Stimulated activated CD8-positive, alpha-beta memory T cell treated with anti-CD3 and anti-CD28 coated beads, Interleukin-15, amount 100 ng/mL, for 48 hours (primary cell): ENCODE measurements at places on chromosomes 6 and 20.

DNA sequence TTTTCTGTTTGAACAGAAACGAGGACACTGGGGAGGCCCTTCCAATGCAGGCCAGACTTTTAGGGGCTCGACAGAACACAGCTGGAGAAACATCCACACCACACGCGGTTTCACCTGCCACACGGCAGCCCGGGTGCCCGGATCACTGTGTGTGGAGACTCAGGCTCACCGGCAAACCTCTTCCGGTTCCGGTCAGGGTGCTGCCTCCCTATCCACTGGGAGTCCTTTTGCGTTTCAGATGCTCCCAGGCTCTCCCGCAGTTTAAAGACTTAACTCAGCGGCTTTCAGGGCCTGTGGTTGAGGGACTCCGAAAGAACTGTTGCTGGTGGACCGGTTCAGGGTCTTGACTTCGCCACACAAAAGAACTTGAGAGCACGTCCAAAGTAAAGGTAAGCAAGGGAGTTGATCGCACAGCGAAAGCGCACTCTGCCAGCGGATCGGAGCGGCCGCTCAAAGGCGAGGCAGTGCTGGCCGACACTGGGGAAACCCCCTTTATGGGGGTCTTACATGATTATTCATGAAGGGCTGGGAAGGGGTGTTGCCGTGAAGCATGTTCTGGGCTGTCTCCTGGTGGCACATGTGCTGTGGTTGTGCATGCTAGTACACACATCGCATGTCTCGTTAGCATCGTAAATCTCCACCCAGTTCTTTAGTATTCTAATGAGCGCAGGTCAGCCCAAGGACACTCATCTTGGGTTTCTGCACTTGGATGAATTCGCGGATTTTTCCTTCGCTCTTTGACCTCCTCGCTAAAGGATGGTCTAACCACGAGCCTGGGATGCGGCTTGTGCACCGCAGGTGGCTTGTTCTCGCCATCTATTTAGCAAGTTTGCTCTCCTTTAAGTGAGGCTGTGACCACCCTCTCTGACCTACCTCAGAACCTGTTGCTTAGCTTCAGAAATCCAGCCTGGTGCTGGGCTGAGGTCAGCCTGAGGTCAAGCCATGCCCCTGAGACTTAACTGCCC, 180.3 kb downstream of the CDH26 start:
- DNase-seq = peak; percentile 25

- DNase-seq = no peak
Observed at GRCh38 chr6:23790756-23791155, 335.3 kb upstream of the NRSN1 start.

GRCh38 chr20:14049111-14049510, 53.8 kb downstream of the MACROD2 start:
- no peak for DNase-seq

- no peak for DNase-seq
Observed at GRCh38 chr6:91149956-91150705, 563.3 kb upstream of the MAP3K7 start.

- DNase-seq = peak; percentile 13
Observed at GRCh38 chr6:118768904-118769325, 117.5 kb upstream of the CEP85L start.

- DNase-seq = no peak
Observed at GRCh38 chr6:5937169-5937909, 69.4 kb downstream of the NRN1 start.

- DNase-seq = no peak
Observed at GRCh38 chr6:11931296-11932035, 80.6 kb upstream of the HIVEP1 start.

- no peak for DNase-seq
Observed at GRCh38 chr6:18276610-18277236, 12.4 kb upstream of the DEK start.

- no peak for DNase-seq
Observed at GRCh38 chr6:32214126-32214525, 9.7 kb downstream of the NOTCH4 start.

DNA sequence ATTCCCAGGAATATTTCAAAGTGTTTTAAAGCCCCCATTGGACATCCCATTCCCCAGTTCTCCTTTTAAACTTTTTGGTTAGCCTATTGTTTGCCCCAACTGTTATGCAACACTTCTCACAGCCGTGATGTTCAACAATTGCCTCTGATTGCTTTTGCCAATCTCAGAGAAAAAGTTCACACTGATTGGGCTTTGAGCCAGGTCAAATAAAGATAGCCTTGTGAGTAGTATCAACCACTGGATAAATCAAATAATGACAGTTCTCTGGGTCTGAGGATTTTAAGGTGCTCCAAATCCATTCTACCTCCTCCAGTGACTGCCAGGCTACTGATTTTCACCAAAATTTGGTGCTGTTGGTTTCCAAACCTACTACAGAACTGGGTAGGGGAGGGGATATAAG, 19.1 kb upstream of the NOP56 start:
- DNase-seq = no peak

GRCh38 chr6:2870046-2870636, 28.5 kb upstream of the SERPINB1 start:
- DNase-seq = no peak

GRCh38 chr6:117200067-117200466, 65.3 kb upstream of the VGLL2 start:
- no peak for DNase-seq

DNA sequence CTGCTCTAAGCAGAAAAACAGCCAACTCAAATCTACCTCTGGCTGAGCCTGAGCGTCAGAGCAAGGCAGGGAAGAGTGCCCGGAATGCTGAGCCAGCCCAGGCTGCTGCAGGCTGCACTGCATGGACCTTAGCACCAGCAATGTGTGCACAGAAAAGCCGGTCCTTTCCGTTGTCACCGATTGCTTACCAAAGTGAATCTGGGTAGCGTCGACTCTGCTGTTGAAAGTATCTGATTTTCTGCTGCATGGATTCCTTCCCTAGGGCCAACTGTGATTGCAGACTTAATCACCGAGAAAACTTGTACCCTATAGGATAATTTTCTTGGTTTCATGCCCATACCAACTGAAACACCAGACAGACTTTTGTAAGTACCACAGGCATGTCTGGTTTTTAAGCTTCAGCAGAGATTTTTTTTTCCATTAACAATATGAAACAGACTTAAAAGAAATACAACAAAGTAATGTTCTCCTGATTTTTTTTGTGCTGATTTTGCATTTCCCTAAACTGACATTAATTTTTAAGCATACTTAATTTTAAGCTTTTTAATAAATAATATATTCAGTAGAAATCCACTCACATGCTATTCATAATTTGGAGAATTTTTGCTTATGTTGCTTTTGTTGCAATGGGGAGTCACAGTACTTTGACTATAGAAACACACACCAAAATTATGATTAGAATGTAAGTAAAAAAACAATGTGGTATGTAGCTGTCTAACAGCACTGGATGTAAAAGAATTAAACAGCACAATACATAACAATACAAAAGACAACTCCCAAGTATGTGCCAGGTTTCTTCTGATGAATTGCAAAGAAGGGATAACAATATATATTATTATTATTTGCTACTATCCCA, 218.0 kb downstream of the THBS2 start:
- no peak for DNase-seq

DNA sequence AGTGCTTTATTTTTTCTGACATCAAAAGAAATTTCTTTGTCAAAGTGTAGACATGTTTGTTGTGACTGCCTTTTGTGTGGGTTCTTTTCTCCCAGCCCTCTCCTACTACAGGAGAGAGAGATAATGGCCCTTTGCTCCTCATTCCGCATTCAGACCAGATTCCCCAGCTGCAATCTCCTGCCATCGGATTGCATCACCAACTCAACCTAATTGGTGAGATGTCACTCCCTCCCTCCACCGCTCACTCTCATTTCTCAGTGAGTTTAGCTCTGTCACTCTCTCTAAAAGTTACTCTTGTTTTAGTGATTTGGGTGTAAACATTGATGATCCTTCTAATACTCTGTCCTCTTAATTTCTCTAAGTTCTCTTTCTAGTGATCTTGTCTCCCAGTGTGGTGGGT, 22.7 kb downstream of the UTRN start:
- no peak for DNase-seq

- no peak for DNase-seq
Observed at GRCh38 chr6:161870236-161870901, 596.5 kb upstream of the AGPAT4 start.

- DNase-seq = no peak
Observed at GRCh38 chr20:542777-543368, 717 bp downstream of the CSNK2A1 start.

GRCh38 chr20:8232332-8232731, 100.3 kb downstream of the PLCB1 start:
- no peak for DNase-seq

- DNase-seq = no peak
Observed at GRCh38 chr6:3569816-3570215, 113.0 kb upstream of the SLC22A23 start.

GRCh38 chr20:47531458-47531857, 29.8 kb downstream of the NCOA3 start:
- no peak for DNase-seq

DNA sequence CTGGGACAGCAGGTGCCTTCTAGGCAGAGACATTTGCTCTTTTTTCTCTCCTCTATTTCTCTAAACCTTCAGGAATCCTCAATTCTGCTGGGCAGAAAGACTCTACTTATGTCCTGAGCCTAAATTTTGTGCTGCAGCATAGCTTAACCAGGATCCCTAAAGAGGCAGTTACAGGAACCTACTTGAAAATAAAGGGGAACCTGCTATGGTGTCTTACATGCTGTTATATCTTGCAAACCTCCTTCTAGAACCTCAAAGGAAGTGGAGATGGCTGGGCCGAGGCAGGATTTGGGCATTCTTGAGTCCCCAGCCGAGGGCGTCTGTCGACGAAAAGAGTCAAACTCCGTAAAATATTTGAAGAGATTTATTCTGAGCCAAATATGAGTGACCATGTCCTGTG, 17.1 kb upstream of the GMNN start:
- DNase-seq = no peak

DNA sequence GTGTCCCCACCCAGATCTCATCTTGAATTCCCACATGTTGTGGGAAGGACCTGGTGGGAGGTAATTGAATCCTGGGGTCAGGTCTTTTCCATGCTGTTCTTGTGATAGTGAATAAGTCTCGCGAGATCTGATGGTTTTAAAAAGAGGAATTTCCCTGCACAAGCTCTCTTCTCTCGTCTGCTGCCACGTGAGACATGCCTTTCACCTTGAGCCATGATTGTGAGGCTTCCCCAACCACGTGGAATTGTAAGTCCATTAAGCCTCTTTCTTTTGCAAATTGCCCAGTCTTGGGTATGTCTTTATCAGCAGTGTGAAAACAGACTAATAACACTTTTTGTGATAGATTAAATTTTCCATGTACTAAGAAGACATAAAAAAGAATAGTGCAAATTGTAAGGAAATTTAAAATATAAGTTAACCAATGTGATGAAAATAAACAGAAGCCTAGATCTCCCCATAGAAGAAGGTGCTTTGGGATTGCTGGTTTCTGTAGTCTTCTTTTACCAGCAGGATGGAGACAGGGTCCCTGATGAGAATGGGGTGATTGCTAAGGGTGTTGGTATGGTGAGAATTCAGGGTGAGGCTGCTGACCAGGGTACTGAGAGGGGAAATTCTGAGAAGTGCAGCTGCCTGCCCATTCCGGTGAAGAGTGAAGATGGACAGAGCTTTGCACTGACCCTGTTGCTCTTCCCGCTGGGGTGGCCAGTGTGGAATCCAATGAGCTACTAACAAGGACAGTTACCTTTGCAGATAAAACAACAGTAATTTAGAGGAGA, 50.7 kb downstream of the BMP2 start:
- no peak for DNase-seq

- no peak for DNase-seq
Observed at GRCh38 chr20:60286764-60287163, 328.5 kb downstream of the CDH26 start.

DNA sequence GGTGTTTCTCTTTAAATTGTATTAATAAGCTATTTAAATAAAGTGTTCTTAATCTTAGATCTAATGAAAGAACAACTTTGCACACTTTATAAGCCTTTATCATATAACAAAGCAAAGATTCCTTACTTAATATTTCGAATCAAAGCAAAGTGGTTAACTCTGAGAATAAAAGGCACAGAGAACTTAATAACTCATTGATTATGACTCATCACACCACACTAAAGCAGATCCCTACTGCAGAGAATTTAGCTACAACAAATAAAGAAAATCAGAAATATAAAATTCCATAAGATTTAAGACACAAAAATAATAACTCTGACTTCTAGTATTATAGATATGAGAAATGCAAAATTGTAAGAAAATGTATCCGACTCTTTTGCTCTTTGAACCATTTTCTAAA, 135.6 kb upstream of the RUNX2 start:
- DNase-seq = no peak

DNA sequence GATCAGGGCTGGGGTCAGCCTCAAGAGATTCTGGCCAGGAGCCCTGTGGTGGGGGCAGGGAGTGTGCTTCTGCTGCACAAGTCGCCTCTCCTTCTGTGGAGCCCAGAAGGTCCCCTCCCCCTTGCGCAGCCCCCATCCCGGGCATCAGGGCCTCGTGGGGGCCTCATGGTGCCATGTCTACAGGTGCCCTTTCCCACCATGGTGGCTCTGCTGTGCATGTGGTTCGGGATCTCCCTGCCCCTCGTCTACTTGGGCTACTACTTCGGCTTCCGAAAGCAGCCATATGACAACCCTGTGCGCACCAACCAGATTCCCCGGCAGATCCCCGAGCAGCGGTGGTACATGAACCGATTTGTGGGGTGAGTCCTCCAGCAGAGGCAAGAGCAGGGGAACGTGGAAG, 48.1 kb downstream of the TM9SF4 start:
- no peak for DNase-seq

DNA sequence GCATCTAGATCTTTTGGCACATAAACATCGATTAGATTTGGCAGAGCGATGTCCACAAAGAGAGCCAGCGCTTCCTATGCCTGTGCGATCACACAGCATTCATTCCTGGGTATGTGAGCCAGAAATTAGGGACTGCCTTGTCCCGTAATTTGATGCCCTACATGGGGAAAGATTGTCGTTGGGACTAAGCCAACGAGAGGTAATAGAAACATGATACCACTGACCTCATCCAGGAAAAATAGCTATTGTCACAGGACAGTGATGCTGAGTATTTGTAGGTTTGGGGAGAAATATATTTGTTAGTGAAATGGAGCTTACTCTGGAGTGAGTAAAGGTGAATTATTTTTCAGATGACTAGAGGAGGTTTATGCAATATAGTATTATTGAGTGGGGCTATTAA, 154.0 kb downstream of the TSHZ2 start:
- no peak for DNase-seq

- no peak for DNase-seq
Observed at GRCh38 chr20:19504251-19504650, 253.8 kb upstream of the RIN2 start.

- no peak for DNase-seq
Observed at GRCh38 chr20:32429343-32429742, 71.2 kb downstream of the ASXL1 start.

- DNase-seq = no peak
Observed at GRCh38 chr20:20342066-20342465, 25.8 kb upstream of the INSM1 start.

- no peak for DNase-seq
Observed at GRCh38 chr6:30722280-30723112, 2.3 kb downstream of the TUBB start.

- DNase-seq = peak; percentile 66
Observed at GRCh38 chr6:33312361-33313104, 1.3 kb downstream of the TAPBP start.
